ENCODE measurements at places on chromosomes 16 and 17.
A peak's percentile ranks its signal among the peaks of the same experiment; 100 is the strongest.

DNA sequence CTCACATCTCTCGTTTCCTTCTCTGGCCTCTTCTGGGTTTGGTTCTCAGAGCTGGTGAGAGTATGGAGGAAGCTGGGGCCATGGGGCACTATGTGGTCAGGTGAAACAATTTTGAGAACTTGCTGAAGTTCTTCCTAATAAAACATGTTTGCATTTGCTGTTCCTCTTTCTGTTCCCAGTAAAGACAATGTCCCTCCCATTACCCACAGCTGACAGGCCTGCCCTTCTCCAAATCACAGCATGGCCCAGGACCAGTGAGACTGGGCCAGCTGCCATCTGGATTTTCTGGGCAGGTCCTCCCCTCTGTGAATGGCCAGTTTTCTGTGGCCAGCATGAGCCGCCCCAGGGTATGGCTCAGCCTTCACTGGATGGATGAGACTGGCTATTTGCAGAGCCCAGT is at the start of gene CD300H:
Gene CD300H (minus strand): TSS at position 113 of the 400 bp plus-strand sequence.
- DNase-seq = no peak

DNA sequence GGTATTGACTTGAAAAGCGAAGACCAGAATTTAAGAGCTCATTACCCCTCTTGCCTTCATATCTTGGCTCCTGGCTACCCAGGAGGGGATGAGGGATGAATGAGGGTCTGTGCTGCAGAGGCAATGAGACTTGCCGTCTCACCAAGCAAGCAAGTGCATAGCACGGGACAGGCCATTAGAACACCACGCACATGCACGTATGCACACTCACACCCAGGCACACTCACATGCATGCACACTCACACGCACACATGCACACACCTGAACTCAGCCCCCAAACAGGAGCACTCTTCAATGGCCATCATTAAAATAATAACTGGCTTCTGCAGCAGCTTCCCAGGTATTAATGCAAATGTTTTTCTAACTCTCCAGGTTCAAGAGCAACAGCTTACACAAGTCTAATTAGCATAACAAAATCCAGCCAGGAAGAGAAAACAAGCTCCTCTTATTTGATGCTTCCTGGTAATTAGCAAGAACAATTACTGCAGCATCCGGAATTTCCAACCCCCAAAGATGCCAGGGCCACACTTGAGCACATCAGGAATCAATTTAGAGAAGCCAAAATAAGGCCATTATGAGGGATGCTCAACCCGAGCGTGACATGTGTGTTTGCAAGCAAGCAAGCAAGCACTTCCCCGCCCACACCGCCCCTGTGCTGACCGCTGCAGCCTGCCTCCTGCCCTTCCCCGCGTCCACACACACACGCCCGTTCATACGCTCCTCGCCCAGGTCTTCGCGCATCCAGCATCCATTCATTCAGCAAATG is 171.6 kb upstream of the TNRC6C start:
- DNase-seq = no peak

GRCh38 chr17:82097184-82097918 is 685 bp downstream of the FASN start:
- peak; percentile 52 for DNase-seq

- DNase-seq = no peak
Observed at GRCh38 chr16:66278111-66278531, 88.4 kb upstream of the CDH5 start.

Data from activated T-cell treated with anti-CD3 and anti-CD28 coated beads, Interleukin-2, amount 50 U/mL, for 48 hours (primary cell).